Mucosa of gallbladder (tissue), 1 donor: ENCODE measurements at places on chromosomes 12 and 14. TPM values are rescaled to one million over a fixed set of nuclear protein-coding genes. Genes with fewer than 3 reads are reported as not detected.

- no peak for DNase-seq
These were observed 149.0 kb downstream of the NAV3 start for GRCh38 chr12:77979597-77980250.

GRCh38 chr12:53777936-53778644 is 26.3 kb upstream of the CISTR start:
- no peak for DNase-seq

PTGER2 gene
- 3.9 TPM for total RNA-seq

DNA sequence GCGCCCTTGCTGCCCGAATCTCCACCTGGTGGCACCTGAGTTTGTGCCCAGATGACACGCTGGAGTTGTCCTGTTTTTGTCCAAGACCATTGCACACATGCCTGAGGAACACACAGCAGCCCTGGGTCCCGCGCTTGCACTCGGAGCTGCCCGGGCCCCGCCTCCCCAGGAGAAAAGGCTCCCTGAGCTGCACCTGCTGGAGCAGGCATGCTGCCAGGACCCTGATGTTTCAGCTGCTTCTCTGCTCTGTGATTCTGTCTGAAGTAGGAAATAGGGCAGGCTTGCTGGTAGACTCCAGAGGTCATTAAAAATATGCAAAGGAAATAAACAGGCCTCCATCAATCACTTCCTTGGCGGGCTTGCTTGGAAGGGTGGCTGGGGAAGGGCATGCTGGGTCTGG is 271.6 kb downstream of the CACNA1C start:
- peak; percentile 69 for DNase-seq

DNA sequence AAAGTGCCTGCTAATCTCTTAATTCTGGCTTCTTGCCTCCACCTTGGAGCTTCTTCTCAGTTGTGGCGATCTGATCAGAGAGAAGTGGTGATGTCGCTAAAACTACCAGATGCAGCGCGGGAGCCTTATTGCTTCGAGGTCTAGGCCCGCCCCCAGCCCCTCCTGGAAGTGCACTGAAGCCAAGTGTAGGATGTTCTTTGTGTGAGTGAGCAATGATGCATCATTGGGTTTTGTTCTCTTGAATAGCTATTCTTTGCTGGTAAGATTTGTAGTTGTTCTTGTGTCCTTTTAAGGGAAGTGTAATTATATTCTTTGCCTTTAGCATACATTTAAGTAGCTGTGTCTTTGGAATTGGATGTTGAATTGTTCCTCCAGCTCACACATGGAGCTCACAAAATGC is 35.8 kb downstream of the MTHFD1 start:
- DNase-seq: no peak

GRCh38 chr12:5034603-5035002 is 9.1 kb upstream of the KCNA5 start:
- DNase-seq: no peak

GRCh38 chr12:93938317-93938716 is 210.1 kb upstream of the PLXNC1 start:
- DNase-seq: no peak

- DNase-seq: no peak
These were observed 94.1 kb downstream of the SLC2A13 start for GRCh38 chr12:40011775-40012129.

FSCB gene
- not detected for total RNA-seq

SLC4A8 gene
- total RNA-seq: 2.6 TPM

TMEM132D gene
- total RNA-seq: not detected

ARF3 gene
- total RNA-seq: 198 TPM

RASAL1 gene
- 0.92 TPM for total RNA-seq

NOVA1 gene
- total RNA-seq: 18.7 TPM

GPRC5A gene
- total RNA-seq: 7.2 TPM

- no peak for DNase-seq
These were observed 129.6 kb upstream of the GARIN2 start for GRCh38 chr14:67059596-67059995.

- DNase-seq: peak; percentile 27
These were observed 98.9 kb downstream of the DENND5B start for GRCh38 chr12:31491841-31492598.

GRCh38 chr12:54565986-54566544 is 16.7 kb downstream of the PDE1B start:
- no peak for DNase-seq

SMCO2 gene
- total RNA-seq: not detected

DNA sequence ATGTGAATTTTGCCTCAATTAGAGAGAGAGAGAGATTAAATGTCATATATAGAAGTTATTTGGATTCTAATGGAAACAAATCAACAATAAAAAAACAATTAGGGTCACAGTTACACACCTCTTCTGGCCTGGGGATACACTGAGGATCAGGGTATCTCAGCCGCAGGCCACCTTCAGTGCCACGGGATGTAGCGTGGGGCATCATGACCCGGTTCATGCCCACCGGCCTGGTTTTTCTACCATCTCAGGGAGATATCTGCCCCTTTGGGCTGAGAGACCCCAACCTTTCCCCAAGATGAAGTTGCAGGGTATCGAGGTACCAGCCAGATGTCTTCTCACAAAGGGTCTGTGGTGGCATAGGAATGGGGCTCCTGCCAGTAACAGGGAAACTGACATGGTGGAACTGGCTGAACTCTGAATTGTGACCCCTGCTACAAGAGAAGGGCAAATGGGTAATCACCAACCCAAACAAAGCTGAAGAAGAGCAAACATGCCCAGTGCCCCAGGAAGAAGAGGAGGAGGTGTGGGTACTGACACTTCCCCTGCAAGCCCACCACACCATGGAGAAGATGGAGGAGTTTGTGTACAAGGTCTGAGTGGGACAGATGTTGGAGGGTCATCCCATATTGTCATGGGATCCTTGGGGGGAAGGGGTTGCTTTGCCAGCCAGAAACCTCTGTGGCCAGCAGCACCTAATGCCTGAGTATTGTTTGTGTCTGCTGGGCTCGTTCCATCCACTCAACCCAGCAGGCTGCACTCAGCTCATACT is 19.5 kb downstream of the SERPINA3 start:
- no peak for DNase-seq

FOXN4 gene
- not detected for total RNA-seq

PLBD1 gene
- 41.9 TPM for total RNA-seq

TRHDE gene
- 6.9 TPM for total RNA-seq

GRCh38 chr14:67704484-67705089 is 2.9 kb downstream of the RDH12 start:
- peak; percentile 67 for DNase-seq

DNA sequence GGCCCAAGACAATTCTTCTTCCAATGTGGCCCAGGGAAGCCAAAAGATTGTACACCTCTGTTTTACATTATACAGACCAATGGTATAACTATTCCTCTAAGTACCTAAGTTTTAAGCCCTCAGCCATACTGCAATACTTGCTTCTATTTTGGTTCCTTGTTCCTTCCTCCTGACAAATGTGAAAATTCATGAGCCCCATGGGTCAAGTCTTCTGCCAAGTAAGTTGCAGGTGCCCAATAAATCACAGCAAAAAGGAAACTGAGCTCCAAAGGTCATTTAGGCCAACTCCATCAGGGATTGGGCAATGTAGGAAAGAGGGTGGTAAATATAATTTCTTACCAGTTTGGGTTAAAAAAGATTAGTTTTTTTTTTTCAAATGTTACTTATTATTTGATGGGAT is 57.7 kb upstream of the NPFF start:
- no peak for DNase-seq

DNA sequence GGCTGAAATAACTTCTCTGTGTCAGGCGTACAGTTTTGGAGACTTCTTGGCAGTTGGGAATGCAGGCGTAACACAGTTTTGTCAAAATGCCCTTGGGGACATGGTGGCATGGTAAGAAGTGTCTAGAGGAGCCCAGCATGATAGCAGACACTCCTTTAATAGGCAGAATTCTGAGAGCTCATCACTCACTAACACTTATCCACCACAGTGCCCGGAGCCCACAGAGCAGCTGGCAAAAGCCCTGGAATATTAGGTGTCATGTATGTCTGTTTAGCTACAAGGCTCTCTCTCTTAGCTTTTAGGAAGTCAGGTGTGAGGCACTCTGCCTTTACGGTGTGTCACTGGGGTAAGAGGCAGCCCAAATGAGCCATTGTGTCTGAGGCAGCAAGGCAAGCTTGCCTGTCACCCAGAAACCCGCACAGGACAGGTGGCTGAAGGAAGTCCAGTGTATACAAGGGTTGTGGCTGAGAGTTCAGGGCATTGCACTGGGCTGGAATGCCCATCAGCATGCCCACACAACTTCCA is 96.3 kb downstream of the ESRRB start:
- DNase-seq: no peak

- DNase-seq: no peak
These were observed 24.1 kb downstream of the DUSP16 start for GRCh38 chr12:12538535-12538934.
